ENCODE measurements at places on chromosomes 16 and 17.
A peak's percentile ranks its signal among the peaks of the same experiment; 100 is the strongest.

GRCh38 chr17:45966606-45967280 lies 32.3 kb upstream of the STH start:
- no peak for DNase-seq

- no peak for DNase-seq
Observed at GRCh38 chr16:8299635-8300034, 290.7 kb downstream of the TMEM114 start.

DNA sequence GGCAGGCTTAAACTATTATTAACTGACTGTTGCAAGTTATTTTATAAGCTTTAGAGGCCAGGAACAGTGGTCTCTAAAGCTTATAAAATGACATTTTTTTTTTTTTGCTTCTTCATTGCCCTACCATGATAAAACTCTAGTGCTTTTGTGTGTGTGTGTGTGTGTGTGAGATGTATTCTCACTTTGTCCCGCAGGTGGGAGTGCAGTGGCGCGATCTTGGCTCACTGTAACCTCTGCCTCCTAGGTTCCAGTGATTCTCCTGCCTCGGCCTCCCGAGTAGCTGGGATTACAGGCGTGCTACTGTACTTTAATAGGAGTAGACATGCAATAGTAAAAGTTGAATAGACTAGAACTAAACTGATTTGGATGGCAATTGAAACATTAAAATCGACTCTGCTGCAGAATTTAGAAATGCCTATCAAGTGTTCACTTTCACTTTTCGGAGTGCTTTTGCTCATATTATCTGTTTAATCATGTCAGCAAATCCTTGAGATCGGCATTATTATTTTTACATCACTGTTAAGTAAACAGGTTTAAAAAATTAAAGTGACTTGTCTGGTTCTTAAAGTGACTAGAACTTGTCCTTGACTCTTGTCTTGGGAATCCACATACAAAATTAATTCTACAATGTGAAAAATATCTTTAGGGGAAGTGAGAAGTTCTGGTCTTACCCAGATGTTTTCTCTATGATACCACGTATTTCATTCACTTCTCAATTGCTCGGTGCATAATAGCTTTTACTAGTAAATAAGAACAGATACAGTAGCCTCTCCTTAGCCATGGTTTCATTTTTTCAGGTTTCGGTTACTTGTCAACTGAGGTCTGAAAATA lies 8.4 kb upstream of the PCTP start:
- DNase-seq = peak; percentile 49

DNA sequence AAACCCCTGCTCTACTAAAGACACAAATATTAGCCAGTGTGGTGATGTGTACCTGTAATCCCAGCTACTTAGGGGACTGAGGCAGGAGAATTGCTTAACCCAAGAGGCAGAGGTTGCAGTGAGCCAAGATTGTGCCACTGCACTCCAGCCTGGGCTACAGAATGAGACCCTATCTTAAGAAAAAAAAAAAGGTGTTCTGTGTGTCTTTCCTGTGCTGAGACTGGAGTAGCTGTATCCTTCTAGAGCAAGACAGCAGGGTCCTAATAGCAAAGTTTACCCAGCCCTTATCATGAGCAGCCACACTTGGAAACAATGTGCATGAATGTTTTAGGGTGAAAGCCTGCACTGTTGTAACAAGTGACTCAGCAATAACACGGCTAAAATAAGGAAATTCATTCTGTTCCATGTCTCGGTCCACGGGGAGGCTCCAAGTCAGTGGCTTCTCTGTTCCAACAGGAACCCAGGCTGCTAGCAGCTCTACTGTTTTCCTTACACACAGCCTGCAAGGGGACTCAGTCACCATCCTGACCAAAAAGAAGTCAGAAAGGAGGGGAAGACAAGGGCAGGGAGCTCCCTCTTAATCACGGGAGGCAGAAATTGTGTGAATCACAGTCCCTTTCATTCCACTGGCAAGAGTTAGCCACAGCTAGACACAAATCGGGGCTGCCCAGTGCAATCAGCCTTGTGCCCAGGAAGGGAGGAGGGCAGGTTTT lies 7.1 kb upstream of the SLC5A11 start:
- peak; percentile 42 for DNase-seq

DNA sequence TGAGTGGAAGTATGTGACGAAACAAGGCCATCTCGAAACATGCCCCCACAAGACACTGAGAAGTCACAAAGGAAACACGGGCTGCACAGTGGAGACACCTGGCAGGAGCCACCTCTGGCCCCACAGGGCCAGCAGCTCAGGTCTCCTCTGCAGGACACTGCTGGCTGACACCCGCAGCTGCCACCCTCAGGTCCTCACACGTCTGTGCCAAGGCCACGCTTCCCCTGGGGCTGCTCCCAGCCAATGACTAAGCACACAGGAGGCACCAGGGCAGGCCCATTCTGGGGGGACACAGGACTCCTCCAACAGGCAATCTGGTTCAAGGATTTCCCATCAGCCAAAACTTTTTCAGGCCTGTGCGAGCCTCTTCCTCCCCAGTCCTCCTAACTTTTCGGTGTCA lies 36.4 kb downstream of the MBTPS1 start:
- DNase-seq = no peak

DNA sequence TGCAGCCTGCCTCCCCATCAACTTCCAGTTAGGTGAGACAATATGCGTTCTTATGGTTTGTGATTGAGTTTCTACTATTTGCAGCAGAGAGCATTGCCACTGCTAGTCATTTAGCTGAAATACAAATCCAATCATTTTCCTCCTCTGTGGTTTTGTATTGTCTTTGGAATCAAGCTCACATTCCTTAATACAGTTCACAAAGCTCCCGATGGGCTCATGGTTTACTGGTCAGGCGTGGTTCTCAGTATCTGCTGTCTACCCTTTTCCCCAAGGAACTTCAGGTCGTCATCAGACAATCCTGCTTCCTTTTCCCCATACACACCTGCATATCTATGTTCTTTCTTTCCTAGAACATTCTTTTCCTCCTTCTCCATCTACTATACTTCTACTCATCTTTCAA lies 69.6 kb upstream of the GAS7 start:
- no peak for DNase-seq

- DNase-seq = no peak
Observed at GRCh38 chr16:75208242-75208825, 1.4 kb upstream of the CTRB2 start.
